ENCODE measurements at places on chromosomes 13 and 19.

DNA sequence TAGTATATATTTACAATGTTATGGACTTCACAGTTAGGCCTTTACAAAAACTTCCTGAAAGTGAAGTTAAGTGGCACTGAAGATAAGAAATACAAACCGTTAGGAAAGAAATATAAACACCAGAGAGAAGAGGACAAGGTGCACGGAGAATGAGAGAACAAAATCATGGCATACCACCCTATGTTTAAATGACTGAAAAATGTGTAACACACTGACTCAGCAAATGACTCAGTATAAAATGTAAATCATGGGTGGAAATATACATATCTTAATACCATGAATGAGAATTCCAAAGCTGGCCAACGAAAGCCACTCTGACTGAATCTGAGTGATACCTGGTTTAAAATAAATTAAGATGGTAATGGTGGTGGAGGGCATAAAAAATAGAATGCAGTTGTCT is 260.8 kb downstream of the DNAJC15 start:
- DNase-seq: no peak

DNA sequence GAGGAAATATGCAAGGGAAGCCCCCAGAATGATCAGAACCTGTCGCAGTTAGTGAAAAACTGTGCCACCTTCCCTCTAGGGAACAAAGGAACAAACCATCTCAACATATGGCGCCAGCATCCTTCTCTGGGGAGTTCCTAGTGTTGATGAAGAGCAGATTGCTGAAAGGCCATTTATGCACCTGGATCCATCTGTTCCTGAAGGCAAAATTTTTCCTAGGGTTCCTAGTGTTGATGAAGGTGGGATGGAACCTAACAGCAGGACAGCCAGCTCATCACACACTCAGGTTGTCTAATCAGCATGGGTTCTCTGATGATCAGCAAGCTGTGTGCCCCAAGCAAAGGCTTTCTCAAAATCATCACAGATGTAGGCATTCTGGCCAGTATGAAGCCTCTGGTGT is 32.6 kb downstream of the ZNF473 start:
- no peak for DNase-seq

DNA sequence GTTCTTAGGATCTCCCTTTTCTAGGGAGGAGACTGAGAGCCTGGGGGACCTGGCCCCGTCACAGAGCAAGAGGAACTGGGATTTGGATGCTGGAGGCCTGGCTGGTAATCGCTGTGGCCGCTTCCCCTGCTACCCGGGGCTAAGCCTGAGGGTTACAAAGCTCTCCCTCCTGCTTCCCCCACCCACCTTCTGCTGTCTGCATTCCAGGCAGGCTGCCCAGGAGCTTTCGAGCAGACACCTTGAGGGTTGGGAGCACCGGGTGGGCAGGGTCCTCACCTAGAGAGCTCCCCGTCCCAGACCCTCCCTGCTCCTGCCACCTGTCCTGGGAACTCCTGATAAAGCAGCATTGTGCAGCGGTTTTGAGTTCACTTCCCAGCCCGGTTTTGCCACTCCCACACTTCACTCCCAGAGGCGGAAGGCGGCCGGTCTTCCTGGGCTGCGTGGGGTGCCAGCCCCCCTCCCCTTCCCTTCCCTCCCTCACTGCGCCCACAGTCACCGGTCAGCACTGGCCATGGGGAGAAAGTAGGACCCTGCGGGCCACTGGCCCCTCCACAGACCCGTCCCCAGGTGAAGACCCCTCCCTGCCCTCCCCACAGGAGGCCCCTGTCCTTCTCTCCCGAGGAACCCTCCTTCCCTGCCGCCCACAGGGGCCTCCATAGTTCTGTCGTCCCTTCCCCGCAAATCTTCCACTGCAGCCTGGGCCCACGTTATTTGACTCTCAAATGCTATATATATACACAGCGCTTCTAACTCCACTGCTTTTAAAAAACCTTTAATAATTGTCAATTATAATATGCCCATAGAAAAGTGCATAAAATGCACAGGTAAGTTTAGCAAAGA is 8.1 kb downstream of the PAK4 start:
- no peak for DNase-seq

DNA sequence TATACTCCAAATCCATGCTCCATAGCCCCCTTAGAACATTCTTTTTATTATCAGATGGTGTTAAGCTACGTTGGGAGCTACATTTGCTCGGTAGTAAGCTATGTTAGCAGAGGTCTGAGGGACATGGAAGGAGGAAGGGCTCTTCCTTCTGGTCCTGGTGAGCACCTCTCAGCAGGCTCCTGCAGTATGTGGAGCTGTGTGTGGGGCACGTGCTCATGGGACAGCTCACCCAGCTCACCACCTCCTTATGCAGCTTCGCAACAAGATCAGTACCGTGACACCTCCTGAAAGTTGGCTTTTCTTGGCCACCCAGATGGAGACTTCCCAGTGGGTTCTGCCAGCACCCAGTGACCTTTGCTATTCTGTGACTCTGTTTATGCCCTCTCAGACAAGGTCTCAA is 400.5 kb upstream of the SLC10A2 start:
- DNase-seq: no peak

- peak; percentile 58 for DNase-seq
Observed at GRCh38 chr19:44851427-44851826, 5.3 kb downstream of the NECTIN2 start.

DNA sequence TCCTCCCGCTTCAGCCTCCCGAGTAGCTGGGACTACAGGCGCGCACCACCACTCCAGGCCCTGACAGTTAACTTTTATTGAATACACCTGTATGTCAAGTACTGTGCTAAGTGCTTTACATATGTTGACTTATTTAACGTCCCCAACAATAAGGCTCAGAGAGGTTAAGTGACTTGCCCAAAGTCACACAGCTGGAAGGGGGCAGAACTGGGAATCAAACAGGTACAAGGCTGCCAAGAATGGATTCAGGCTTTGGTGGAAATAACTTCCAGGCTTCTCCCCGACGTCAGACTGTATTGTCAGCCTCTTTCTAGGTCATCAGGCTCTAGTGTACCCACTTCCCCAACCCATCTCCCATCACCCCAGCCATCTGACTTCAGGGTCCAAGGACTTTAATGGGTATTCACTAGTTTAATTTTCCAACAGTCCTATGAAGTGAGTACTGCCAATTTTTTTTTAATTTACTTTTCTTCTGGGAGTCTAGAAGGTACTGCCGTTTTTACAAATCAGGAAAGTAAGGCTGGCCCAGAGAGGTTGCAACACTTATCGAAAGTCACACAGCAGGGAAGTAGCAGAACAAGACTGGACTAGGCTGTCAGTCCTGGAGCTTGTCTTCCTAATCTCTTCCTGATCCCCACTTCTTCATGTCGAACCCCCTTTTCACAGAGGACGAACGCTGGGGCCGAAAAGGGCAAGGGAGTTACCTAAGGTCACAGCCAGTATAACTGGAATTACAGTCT is 4.9 kb upstream of the CKM start:
- no peak for DNase-seq

GRCh38 chr19:33683881-33684537 is 62.3 kb downstream of the CHST8 start:
- no peak for DNase-seq

DNA sequence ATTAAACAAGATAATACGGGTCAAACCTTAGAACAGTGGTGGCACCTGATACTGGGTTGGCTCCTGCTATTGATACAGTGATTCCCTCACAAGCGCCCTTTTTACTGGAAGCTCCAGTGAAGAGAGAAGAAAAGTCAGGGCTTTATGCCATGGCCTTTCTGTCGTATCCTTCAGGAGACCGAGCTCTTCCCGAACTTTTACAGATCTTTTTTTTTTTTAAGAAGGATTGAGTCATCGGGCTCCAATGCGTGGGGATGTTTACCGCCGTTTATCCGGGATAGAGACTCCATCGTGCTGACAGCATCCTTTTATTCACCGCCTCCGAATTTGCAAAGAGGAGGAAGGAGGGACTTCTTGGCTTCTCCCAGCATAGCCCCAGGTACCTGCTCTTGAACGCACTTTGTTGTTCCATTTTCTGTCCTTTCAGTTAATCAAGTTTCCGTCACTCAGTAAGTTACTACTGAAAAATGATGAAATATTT is 574 bp downstream of the ZNF227 start:
- DNase-seq: no peak

DNA sequence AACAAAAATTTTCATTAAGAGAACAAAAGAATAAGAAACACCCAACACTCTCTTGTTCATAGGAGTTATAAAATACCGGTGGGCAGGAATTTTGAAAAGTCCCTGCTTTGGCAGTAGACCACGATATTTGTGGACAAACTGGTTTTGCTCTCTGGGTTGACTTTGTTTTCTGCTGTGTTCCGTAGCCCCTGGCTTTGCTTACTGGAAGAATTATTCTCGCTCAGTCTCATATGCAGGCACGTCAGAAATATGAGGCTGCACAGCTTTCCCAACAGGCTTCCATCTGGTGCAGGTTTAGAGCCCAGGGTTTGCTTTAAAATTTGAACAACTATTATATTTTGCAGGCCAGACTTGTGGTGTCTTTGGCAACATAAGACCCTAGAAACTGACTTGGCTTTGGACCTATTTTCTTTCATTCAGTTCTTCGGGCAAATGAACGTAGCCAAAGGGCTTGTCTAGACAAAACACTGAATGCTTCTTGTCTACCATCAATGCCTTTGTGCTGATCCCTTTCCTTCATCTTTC is 2012.6 kb downstream of the PCDH9 start:
- DNase-seq: no peak

DNA sequence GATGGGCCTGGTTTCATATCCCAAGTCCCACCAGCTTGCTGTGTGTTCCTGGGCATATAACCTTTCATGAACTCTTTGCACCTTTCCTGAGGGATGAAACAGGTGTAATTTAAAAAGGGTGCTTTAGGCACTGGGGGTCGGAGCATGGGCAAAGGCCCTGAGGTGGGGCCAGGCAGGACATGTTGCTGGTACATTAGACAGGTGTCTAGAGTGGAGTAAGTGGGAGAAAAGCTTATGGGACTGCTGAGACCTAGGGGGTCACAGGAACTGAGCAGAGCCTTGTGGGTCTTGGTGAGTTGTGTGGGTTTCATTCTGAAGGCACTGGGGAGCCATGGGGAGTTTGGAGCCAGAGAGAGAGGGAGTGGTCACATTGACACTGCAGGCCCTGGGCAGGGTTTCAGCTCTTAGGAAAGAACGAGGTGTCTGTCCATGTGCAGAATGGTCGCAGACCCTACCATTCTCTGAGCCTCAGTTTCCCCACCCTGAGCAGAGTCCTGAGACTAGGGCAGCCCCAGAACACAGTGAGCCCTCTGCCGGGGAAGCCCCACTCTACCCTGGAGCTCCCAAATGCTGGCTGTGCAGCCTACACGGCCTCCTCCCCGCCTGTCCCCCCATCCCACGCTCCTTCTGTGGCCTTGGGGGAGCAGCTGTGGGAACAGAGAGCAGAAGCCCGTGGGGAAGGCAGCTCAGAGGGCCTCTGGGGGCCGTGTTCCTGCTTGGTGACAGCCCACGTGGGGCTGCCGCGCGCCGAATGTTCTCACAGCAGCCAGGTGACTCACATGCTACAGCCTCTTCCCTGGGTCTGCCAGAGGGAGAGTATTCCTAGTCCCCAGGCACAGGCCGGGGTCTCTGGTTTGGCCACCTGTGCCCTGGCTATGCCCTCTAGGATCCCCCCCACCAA is 7.3 kb upstream of the HOMER3 start:
- no peak for DNase-seq

GRCh38 chr13:107006661-107007060 is 438.7 kb upstream of the ARGLU1 start:
- no peak for DNase-seq

DNA sequence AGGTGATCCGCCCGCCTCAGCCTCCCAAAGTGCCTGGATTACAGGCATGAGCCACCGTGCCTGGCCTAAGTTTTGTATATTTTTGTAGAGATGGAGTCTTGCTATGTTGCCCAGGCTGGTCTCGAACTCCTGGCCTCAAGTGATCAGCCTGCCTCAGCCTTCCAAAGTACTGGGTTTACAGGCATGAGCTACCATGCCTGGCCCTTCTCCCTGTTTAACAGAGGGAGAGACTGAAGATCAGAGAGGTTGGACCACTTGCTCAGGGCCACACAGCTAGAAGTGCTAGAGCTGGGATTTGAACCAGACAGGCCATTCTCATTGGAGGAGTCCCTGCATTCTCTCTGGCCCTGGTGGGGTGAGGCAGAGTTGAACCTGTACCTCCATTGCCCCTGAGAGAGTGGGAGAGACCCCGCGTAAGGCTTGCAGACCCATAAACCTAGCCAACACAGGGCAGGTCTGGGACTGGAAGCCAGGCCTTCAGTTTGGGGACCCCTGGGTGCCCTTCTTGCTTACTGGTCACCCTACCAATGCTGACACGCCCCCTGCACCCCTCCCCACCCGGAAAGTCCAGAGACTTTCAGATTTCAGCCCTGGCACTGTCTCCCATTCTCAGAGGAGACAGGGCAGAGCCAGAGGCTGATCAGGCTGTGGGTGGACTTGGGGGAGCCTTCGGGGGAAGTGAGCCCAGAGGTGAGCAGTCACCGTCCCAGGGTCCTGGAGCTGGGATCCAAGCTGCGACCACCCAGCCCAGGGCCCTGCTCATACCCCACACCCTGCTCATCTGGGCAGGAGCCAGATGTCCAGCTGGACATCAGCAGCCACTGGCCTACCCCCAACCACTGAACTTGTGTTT is 13.3 kb downstream of the TTYH1 start:
- no peak for DNase-seq

GRCh38 chr13:105798541-105798940 is 736.9 kb downstream of the EFNB2 start:
- no peak for DNase-seq

DNA sequence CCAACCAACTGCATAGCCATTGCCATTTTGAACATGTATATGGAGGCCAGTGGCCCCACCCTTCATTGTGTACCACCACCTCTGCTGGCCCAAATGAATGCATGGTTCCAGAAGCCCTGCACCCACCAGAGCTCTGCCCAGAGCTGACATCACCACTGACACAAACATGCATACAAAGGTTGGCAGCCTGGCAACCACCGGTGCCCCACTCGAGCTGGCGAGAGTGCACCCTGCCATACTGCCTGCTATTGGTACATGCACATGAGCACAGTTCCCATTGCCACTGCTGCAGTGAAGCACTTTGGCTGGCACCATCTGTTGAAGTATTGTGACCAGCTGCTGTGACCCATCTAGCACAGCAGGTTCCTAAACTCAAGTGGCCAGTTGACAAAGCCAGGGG is 1564.9 kb downstream of the OLFM4 start:
- DNase-seq: no peak

DNA sequence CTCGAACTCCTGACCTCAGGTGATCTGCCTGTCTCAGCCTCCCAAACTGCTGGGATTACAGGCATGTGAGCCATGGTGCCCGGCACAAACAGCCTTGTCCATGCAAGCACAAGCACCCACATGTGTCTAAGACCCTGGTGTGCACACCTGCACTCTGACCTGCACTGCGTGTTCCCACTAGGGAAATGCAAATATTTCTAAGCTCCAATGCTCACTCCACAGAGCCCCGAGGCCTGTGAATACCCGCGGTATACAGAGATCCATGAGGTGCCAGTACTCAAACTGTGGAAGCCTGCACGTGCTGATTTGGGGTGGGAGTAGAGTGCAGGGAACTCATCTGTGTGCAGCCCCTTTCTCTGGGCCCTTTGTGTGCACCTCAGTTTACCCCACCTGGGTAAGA is 14.7 kb downstream of the GADD45B start:
- no peak for DNase-seq

DNA sequence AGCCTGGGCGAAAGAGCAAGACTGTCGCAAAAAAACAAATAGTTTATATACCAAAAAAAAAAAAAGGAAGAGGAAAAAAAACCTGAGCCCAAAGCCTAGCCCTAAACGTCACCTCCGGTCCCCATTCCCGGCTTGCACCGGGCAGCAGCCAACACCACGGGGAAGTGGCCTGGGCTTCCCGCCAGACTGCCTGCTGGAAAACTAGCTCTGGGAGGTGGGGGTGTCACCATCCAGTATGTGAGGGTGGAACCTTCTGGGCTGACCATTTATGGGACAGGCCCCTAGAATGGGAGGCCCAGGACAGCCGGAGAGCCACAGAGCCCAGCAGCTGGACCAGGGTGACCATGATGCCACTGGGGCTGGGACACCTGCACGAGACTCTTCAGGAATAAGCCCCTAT is 37.3 kb downstream of the IL12RB1 start:
- DNase-seq: no peak
